Naive thymus-derived CD4-positive, alpha-beta T cell (primary cell): ENCODE measurements at places on chromosomes 2 and 18.

- no peak for DNase-seq
Observed at GRCh38 chr18:46315161-46315560, 211.0 kb downstream of the HAUS1 start.

DNA sequence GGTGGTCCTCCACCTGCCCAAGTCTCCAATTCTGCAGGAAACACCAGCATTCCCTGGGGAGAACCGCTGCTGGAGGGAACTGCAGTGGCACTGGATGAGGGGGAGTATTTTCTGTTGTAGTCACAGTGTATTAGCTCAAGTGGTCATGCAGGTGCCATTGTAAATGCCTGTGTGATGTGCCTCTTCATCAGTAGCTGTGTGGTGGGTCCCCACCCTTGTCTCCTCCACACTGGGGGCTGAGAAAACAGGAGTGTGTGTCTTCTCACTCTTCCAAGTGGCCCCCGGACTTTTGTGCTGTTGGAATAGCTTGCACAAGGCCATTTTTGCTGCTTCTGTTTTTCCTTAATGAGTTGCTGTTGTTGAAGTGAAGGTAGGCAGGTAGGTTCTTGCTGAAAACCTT, 8.7 kb downstream of the NCK2 start:
- DNase-seq: no peak

DNA sequence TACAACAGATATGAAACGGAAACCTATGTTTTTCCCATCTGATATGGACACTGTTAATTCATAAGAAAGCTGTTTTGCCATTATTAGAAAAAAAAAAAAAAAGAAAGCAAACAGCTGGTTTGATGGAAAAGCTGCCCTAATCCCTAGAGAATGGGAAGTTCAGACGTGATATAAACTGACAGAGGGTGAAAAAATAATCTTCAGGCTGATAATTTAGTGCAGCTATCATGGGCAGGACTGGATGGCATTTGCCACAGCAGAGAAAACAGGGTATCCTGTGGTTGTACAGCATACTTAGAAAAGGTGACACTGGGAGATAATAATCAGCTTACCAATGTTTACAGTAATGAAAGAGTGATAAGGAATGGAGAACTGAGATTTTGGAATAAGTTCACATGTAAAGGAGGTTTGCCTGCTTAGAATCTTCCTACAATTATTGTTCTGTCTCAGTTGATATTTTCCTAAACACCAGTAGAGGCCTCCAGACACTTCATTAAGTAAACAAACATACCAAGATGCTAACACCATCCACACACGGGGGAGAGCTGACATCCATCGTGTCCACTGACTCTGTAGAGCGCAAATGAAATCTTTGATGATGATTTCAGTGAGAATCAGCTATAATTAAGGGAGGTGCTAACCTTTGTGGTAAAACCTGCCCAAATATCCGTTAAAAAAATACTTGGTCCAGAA, 211.6 kb upstream of the MMADHC start:
- no peak for DNase-seq

- no peak for DNase-seq
Observed at GRCh38 chr2:112841295-112842044, 4.9 kb upstream of the IL1B start.

GRCh38 chr2:197878792-197879191, 74.4 kb downstream of the PLCL1 start:
- DNase-seq: no peak

DNA sequence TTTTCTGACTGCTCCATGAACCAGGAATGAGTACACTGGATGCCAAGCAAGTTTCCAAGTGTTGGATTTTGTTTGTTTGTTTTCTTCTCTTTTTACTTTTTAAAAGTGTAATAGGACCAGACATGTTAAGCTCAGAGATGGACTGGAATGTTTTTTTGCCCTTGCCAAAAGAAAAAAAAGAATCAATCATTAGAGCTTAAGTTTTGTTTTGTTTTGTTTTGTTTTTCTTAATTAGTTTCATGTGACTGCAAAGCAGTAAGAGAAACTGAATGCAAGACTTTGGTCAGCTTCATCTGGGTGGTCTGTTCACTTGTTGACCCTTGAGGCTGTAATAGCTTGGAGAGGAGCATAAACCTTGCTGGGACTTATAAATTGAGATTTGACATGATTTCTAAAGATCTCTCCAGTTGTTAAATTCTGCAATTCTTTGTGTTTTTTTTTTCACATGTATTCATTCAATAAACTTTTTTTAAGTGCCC, 42.4 kb upstream of the SLC1A4 start:
- no peak for DNase-seq

GRCh38 chr2:220962556-220962955, 609.5 kb downstream of the EPHA4 start:
- no peak for DNase-seq

GRCh38 chr2:203804070-203804469, 63.5 kb upstream of the CTLA4 start:
- DNase-seq: peak; percentile 37

- no peak for DNase-seq
Observed at GRCh38 chr2:66698091-66698490, 263.2 kb downstream of the MEIS1 start.

DNA sequence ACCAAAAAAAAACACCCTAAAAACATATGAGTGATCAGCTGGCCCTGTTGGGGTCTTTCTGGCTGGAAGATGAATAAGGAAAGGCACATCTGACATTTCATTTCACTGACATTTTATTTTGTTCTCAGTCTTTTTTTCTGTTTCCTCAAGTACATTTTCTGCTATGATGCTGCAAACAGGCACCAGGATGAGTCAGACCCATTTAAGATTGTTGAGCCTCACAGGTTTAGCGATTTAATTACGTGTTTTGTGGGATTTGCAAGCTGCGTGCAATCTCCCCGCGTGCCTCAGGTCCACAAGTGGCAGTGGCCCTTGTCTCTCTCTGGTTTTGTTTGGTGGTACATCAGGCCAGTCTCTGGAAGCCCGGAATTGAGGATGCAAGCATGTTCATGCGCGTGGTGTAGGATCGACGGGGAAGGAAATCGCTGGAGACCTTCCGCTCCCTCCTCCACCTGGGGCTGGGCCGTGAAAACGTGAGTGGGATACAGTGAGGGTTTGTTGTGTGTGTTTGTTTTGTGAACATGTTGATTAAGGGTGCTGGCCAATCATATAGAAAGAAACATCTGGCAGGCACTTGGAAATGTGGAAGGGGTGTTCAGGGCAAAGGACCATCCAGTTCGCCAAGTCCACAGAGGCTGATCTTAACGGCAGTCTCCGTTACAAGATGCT, 120.2 kb upstream of the ZNF516 start:
- no peak for DNase-seq

GRCh38 chr18:54150226-54150625, 74.2 kb downstream of the MBD2 start:
- DNase-seq: no peak

DNA sequence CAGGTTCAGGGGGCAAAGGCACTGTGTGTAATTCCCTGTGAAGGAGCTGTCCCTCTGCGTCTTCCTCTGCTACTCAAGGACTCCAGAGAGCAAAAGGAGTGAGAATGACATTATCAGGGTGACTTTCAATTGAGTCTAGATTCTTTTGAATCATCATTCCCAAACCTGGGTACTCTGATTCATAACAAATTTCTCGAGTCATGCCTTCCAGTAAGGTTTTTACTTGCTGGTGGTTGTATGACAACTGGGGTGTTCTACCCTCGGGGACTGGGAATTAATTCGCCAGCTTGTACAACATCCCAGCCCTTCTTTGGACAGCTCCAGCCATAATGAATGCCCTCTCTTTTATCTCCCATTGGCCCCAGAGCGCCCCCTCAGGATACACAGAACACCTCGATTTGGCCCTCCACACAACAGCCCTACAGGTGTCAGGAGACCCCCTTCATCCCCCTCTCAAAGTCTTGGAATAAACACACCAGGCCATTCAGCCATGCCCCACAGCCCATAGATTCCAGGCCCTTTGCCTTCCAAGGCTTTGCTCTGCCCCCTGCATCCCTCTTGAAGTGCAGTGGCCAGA, 254.5 kb downstream of the KLHL29 start:
- no peak for DNase-seq

DNA sequence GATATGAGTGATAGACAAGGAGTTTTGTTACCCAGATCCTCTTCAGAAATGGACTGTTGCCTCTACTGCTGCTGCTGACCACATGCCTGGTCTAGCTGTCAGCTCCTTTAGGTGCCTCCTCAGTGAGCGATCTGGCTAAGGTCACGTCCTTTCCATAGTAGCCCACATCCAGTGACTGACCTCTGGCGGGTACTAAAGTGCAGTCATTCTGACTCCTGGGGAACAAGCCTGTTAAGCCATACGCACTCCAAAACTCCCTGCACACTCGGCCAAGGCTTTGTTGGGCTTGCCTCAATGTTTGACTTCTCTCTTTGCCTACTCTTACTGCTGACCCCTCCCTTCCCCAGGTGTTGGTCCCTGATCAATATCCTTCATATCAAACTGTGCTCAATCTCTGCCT, 685.2 kb downstream of the IRS1 start:
- DNase-seq: no peak

- no peak for DNase-seq
Observed at GRCh38 chr2:49598231-49598630, 443.9 kb upstream of the FSHR start.

DNA sequence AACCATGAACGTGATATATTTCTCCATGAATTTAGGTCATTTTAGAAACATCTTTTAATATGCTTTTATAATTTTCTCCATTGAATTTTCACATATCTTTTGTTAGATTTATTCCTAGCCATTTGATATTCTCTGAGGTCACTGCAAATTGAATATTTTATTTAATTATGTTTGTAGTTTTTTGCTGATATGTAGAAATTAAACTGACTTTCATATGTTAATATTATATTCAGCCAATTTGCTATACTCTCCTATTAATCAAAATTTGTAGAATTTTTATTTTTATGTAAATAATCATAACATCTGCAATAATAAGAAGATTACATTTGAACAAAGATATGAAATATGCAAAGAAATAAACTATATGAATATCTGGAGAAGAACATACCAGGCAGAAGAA, 46.9 kb downstream of the RMDN2 start:
- DNase-seq: no peak

- DNase-seq: peak; percentile 29
Observed at GRCh38 chr2:135916207-135916606, 40.0 kb upstream of the MCM6 start.

DNA sequence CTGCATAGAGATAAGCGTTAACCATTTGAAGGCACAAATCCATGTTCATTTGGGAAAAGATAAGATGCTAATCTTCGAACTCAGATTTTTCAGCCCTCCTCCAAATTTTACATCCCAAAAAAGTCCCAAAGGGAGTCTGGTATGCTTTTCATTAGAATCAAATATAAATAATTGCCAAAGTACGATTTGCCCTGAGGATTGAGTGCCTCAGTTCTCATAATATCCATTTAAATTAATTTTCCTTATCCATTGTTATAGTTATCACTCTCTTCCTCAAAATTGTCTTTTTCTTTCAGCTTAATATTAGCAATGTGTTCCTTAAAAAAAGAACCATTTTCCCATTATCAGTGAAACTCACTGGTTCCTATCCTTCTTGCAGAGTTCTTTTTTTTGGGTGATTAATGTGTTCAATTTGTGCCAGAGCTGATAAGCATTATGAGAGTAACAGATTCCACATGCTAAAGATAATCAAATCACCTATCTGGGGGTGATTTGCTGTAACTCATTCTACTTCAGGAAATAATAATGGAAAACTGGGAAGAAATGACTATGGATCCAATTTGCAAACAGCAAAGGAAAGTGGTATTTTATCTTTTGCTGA, 686 bp downstream of the HNMT start:
- DNase-seq: no peak

DNA sequence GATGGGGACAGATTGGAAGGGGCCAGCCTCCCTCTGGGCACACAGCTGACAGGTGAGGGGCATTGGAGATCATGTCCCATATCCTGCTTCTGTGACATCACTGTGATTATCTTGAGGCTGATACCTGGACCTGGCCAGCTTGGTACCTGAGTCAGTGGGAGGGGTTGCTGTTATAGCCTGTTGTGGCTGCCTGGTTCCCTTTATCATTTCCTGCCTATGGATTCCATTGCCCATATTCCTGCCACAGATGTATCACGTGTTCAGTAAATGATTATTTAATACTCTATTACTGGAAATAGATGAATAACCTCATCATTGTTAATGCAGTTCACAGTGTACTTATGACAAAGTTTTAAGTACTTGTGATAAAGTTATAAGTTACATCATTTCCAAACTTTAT, 7.8 kb upstream of the SCYGR1 start:
- DNase-seq: no peak

- DNase-seq: no peak
Observed at GRCh38 chr2:36068086-36068485, 287.5 kb upstream of the CRIM1 start.
